ENCODE measurements at places on chromosomes 7 and 10.

DNA sequence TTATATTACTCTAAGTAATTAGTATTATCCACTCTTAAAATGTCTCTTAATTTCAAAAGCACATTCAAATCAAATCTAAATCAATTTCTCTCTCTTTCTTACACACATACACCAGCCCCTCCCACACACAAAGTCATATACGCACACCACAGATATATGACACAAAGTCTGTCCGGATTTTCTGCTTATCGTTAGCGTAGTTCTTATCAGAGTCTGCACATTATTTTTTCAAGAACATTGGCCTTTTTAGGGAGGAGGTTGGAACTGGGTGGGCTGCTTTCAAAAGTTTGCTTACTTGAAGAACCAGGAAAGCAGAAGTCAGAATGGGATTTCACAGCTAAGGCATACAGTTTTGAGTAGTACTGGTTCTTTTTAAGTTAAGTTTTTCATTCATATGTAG lies 387.6 kb upstream of the CHRM2 start:
- no peak for DNase-seq

DNA sequence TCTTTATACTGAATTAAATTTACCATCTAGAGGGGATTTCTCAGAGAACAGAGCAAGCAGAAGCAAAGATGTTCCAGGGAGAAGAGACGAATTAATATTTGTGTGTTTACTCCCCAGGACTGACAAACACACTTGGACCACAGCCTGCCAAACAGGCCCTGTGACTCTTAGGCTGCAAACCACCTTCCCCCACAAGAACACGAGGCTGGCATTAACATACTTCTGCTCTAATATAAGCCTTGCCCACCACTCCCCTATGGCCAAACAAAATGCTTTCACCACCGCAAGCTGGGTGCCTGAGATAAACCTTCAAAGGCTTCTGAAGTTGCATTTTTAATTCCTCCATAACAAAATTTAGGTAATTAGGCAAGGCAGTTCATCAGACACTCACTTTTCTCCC lies 88.4 kb downstream of the FGFR2 start:
- DNase-seq, result no peak

DNA sequence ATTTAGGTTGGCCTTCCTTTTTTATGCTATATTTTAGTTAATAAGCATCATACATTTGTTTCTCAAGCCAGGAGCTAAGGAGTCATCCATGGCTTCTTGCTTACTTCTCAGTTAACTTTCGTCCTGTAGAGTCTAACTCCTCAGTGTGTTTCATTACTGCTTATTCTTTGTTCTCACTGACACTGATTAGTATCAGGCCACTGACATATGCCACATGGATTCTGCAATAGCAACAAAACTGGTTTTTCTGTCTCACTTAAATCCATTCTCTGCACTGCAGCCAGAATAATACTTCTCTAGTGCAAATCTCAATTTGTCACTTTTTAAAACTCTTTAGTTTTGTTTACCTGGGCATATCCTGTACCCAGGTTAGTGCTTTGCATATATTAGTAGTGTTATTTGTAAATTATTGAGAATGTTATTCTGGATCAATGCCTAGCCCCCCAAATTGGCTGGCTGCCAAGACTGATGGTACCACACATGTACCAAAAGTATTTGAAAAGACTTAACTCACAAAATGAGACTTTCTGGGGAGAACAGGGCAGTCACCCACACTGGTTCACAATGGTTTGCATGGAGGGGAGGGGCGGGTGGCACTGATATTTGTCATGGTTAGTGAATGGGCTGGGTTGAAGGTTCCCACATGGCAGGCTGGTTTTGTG lies 79.1 kb downstream of the CCSER2 start:
- DNase-seq, result no peak

GRCh38 chr10:13386021-13386420 lies 37.9 kb upstream of the SEPHS1 start:
- no peak for DNase-seq

DNA sequence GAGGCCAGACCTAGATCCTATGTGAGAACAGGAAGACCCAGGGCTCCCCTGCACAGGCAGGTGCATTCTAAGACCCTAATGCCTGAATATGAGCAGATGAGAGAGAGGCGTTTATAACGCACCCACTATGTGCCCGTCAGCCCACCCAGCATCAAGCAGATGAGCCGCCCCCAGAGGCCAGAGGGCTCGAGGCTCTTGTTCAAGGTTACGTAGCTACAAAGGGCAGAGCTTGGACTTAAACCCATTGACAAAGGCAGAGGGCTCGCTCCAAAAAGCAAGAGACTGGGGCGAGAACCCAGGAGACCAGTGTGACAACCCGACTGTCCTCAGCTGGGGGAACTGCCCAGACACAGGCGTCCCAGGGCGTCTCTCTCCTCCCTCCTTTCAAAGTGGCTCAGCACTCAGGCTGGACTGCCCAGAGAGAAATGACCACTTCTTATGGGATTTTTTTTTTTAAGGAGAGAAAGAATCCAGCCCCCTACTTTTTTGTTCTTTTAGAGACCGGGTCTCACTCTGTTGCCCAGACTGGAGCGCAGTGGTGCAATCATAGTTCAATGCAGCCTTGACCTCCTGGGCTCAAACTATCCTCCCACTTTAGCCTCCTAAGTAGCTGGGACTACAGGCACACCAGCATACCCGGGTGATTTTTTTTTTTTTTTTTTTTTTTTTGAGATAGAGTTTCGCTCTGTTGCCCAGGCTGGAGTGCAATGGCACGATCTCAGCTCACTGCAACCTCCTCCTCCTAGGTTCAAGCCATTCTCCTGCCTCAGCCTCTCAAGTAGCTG lies 40.1 kb downstream of the TNRC18 start:
- DNase-seq, result no peak

- no peak for DNase-seq
These were observed 143.4 kb downstream of the TMEM168 start for GRCh38 chr7:112646783-112647182.

- DNase-seq, result no peak
These were observed 25.9 kb downstream of the RGR start for GRCh38 chr10:84270708-84271107.

DNA sequence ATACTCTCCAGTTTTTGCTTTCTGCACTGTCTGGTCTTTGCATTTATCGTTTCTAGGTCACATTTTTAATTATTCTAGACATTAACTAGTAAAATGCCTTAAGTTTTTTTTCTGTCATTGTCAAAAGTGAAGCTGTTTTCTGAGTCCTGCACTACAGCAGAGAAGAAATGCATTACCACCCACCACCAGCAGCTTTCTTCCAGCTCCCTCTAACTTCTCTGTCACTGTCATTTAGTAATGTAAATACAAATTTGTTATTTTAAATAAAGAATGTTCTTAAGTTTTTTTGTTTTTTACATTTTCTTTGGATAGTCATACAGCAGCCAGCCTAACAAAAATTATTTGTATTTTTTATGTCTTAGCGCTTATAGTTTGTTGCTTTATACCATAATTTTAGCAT lies 18.8 kb downstream of the PTPRZ1 start:
- DNase-seq, result no peak

- DNase-seq, result no peak
These were observed 3.9 kb downstream of the CASD1 start for GRCh38 chr7:94513565-94513860.

Measured in activated CD8-positive, alpha-beta memory T cell treated with anti-CD3 and anti-CD28 coated beads for 4 hours (primary cell).